Bronchus fibroblast of lung (primary cell): ENCODE measurements at places on chromosomes 11 and 22. TPM values are rescaled to one million over a fixed set of nuclear protein-coding genes. Genes with fewer than 3 reads are reported as not detected.

BIK gene
- 0.17 and 0.30 TPM in 2 replicates for total RNA-seq

CSNK1E gene
- 130 and 132 TPM in 2 replicates for total RNA-seq

MMP8 gene
- total RNA-seq: not detected in 2 replicates

PLAAT2 gene
- not detected in 2 replicates for total RNA-seq

IL18 gene
- 0.34 and 0.59 TPM in 2 replicates for total RNA-seq

MS4A6A gene
- not detected in 2 replicates for total RNA-seq

KCNQ1OT1 gene
- 0.30 and 0.50 TPM in 2 replicates for total RNA-seq

SPON1 gene
- total RNA-seq: 0.17 and 0.45 TPM in 2 replicates

AGBL2 gene
- total RNA-seq: 0.17 and 1.3 TPM in 2 replicates

P2RX6 gene
- 0.34 and 0.74 TPM in 2 replicates for total RNA-seq

HTR3B gene
- not detected in 2 replicates for total RNA-seq

C2CD2L gene
- total RNA-seq: 6.1 and 7.9 TPM in 2 replicates

UBQLN3 gene
- total RNA-seq: not detected in 2 replicates

VPREB3 gene
- not detected in 2 replicates for total RNA-seq

MPPED2 gene
- 0.15 and 0.17 TPM in 2 replicates for total RNA-seq

PGA5 gene
- total RNA-seq: not detected in 2 replicates

VSIG2 gene
- total RNA-seq: 0.17 and 0.74 TPM in 2 replicates

CFAP300 gene
- 1.5 and 3.3 TPM in 2 replicates for total RNA-seq

CSKMT gene
- 12.2 and 13.8 TPM in 2 replicates for total RNA-seq

MICAL2 gene
- 115 and 116 TPM in 2 replicates for total RNA-seq

MB gene
- not detected in 2 replicates for total RNA-seq

INPP5J gene
- 1.3 and 1.9 TPM in 2 replicates for total RNA-seq

CABP4 gene
- not detected in 2 replicates for total RNA-seq

C1QTNF5 gene
- total RNA-seq: 7.1 and 7.6 TPM in 2 replicates

KLHL22 gene
- total RNA-seq: 21.3 and 24.0 TPM in 2 replicates

C11orf86 gene
- total RNA-seq: 0.34 TPM in 1 of 2 replicates, not detected in the other

APLNR gene
- not detected in 2 replicates for total RNA-seq

ATF4 gene
- 396 and 410 TPM in 2 replicates for total RNA-seq

TRABD gene
- 35.8 and 37.5 TPM in 2 replicates for total RNA-seq

GGT5 gene
- total RNA-seq: 10.3 and 10.6 TPM in 2 replicates

UCP3 gene
- 0.30 and 0.50 TPM in 2 replicates for total RNA-seq

CCDC89 gene
- 4.0 and 5.2 TPM in 2 replicates for total RNA-seq
